Dorsolateral prefrontal cortex (tissue), 122 donors: ENCODE measurements at places on chromosomes 5 and 9. TPM values are rescaled to one million over a fixed set of nuclear protein-coding genes. Genes with fewer than 3 reads are reported as not detected.

TMEM215 gene
- not detected for total RNA-seq

FBP2 gene
- not detected for total RNA-seq

SHROOM1 gene
- 21.5 TPM for total RNA-seq

LCN15 gene
- total RNA-seq = 3.6 TPM

PRRX2 gene
- total RNA-seq = 0.37 TPM

CATSPER3 gene
- total RNA-seq = not detected

FCN2 gene
- not detected for total RNA-seq

CCL21 gene
- total RNA-seq = not detected

SLF1 gene
- 28.7 TPM for total RNA-seq

TLX3 gene
- not detected for total RNA-seq

OBP2B gene
- not detected for total RNA-seq

PCDHGA3 gene
- total RNA-seq = 11.7 TPM

RNF180 gene
- 41.0 TPM for total RNA-seq

TUSC1 gene
- 15.1 TPM for total RNA-seq

PAEP gene
- not detected for total RNA-seq

TRAF1 gene
- total RNA-seq = 12.4 TPM

ANKRD18A gene
- 24.8 TPM for total RNA-seq

ANKDD1B gene
- total RNA-seq = 4.0 TPM

PJA2 gene
- total RNA-seq = 320 TPM

SLC6A18 gene
- not detected for total RNA-seq

GOLM1 gene
- 72.8 TPM for total RNA-seq

CCL28 gene
- total RNA-seq = 3.8 TPM

PCDHGC4 gene
- total RNA-seq = 19.0 TPM

HABP4 gene
- total RNA-seq = 104 TPM

FABP6 gene
- 5.1 TPM for total RNA-seq

NSUN2 gene
- total RNA-seq = 31.1 TPM

NMUR2 gene
- 1.3 TPM for total RNA-seq

PCDHB14 gene
- total RNA-seq = 14.0 TPM

LEAP2 gene
- 2.8 TPM for total RNA-seq

MLANA gene
- not detected for total RNA-seq

ZNF462 gene
- 61.2 TPM for total RNA-seq

MOB3B gene
- 19.7 TPM for total RNA-seq

SLC6A19 gene
- total RNA-seq = not detected

UHRF2 gene
- total RNA-seq = 65.8 TPM

LVRN gene
- total RNA-seq = 0.34 TPM

ANXA2R gene
- total RNA-seq = 2.1 TPM

ADRA1B gene
- total RNA-seq = 13.1 TPM

ARSK gene
- 10.4 TPM for total RNA-seq

KCNMB1 gene
- total RNA-seq = 1.2 TPM
